Muscle of arm (tissue), 14 donors: ENCODE measurements at places on chromosomes 1 and 21.

DNA sequence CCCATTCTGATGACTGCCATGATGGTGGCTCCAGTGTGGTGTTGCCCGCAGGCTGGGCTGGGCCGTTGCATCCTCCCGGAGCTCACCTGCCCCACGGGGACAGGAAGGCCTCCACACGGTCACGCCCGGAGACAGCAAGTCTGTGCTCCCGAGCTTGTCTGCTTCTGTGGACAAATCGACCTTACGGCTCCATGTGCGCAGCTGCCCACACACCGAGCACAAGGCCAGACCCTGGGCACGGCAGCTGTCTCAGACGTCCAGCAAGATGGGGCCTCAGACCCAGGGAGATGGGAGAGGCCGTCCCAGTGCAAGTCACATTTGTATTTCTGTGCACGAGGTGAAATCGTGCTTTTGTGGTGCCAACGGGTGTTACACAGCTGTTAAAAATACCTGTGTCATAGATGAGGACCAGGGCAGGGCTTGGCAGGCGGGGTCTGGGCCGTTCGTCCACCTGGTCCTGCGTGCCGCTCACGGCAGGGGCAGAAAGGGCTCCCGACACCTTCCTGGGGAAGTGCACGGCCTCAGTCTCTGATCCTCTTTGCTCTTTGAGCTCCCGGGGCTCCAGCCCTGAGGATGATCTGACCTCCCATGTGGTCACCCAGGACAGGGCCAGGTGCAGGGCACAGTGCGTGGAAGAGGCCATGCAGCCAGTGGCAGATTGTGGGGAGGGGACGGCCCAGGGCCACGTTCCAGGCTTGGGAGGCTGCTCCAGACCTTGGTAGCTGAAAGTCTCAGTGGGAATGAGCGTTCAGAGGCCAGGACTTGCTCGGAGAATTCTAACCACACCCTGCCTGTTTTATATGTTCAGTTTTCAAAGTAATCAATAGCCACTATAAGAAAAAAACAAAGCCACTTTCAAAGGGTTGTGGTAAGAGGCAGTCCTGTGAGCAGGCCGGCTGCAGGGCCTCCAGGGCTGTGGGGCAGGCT lies 13.5 kb downstream of the COL6A1 start:
- DNase-seq: no peak

DNA sequence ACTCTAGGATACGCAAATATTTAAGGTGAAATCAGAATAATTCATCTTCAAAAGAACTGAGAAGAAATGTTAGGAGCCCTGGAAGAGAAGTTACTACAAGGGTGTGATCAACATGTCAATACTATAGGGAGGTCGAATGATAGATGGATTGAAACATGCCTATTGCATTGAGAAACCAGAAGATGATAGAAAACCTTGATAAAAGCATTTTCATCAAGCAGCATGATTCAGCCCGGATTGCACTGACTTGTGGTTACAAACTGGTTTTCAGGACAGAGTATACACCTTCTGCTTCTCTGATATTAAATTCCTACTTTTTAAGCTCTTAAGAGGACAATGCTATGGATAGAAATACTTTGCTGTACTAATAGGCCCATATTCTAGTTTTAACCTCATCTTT lies 164.2 kb downstream of the FMN2 start:
- no peak for DNase-seq

GRCh38 chr1:17400725-17401341 lies 28.8 kb downstream of the PADI6 start:
- DNase-seq: no peak

GRCh38 chr21:34946385-34946840 lies 102.7 kb downstream of the RUNX1 start:
- no peak for DNase-seq

GRCh38 chr1:23473037-23473800 lies 10.8 kb downstream of the ASAP3 start:
- no peak for DNase-seq

- no peak for DNase-seq
Observed at GRCh38 chr1:149966405-149966804, 29.7 kb upstream of the MTMR11 start.
